Activated CD4-positive, alpha-beta T cell treated with anti-CD3 and anti-CD28 coated beads for 24 hours (primary cell): ENCODE measurements at places on chromosomes 1 and 21.

GRCh38 chr1:156414461-156415064, 45.6 kb downstream of the RHBG start:
- no peak for DNase-seq

DNA sequence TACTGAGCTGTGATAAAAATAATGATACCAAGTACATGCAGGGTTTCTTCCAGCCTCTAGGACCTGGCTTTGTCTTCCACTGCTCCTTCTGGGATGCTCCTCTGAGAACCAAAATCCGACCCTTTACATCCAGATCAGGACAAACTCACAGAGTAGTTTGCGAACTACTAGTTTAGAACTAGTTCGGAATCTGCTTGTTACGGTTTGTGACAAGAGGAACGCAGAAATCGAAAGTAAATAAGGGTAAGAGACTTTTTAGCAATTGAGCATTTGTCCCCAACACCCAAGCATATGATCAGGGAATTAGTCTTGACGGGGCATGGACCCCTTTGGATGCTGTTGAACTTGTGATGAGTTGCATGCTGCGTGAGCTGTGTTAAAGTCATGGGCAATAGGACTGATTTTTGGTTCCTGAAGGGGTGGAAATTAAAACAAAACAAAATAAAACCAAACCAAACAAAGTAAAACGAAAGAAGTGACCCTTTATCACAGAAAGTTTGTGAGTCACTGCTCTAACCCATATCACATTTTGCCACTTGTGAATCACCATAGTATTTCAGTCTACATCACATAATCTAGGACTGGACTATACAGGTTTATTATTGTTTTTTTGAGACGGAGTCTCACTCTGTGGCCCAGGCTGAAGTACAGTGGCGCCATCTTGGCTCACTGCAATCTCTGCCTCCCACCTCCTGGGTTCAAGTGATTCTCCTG, 35.7 kb upstream of the ERRFI1 start:
- DNase-seq, result no peak

DNA sequence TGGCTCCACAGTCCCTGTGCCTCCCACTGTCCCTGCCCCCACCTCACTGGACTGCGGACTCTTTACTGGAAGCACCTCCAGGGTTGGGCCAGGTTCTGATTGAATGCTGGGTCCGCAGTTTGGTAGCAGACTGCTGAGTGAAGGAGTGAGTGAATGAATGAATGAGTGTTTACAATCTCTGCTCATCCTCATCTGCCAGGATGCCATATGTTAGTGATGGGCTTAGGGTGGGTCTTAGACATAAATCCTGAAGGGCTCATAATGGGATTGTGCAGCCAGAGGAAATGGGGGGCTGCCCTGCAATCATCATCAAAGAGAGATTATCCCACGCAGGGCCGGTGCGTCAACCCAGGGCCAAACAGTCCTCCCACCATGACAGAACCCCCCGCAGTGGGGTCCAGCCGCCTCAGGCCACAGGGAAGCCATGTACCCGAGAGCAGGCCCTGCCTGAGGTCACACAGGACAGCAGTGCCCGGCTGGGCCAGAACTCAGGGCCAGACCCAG, 26.1 kb downstream of the SLC1A7 start:
- no peak for DNase-seq

GRCh38 chr1:1971688-1972087, 31.9 kb downstream of the CFAP74 start:
- DNase-seq, result no peak

GRCh38 chr1:66359815-66360214, 174.1 kb upstream of the SGIP1 start:
- DNase-seq, result no peak

DNA sequence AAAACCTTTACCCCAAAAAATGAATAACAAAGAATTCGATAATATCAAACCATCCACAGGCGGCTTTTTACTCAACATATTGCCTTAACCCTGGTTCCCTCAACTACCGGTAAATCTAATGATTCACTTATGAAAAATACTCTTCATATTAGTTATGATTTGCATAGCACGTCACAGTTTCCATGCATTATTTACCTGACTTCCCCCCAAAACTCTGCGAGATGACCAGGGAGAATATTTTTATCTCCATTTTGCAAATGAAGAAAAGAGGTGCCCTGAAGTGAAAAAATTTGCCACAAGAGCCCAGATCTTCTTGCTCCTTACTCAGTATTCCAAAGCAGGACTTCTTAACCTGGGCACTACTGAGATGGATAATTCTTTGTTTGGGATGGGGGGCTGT, 2.9 kb downstream of the JAK1 start:
- DNase-seq, result no peak

DNA sequence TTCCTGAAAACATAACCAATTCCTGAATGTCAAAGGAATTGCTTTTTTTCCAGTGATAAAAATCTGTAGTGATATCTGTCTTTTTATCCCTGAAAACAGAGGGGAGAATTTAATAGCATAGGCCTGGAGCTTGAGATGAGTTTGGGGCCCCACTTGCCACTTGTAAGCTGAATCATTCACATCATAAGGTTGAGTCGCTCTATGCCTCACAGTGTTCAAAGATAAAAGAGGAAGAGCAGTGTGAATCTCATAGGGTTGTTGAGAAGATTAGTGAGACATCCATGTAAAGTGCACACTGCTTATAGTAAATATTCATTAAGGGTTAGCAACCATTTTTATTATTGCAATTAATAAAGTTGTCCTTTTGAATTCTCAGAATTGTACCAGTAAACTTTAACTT, 271.3 kb downstream of the DNM3 start:
- no peak for DNase-seq

DNA sequence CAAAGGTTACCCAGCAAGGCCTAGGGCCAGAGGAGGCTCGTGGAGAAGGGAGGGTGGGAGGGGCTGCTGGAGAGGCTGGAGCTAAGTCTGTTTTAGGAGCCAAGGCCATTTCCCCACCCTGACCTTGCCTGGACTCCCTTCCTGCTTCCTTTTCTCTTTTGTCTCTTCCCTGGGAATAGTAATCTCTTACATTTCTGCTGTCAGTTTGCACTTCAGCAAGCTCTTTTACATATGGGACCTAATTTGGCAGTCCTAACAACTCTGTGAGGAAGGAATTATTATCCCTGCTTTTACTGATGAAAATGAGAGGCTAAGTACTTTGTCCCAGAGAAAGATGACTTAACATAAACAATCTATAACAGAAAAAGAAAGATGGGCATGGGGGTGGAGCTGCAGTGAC, 13.8 kb downstream of the OPTC start:
- no peak for DNase-seq

- no peak for DNase-seq
Observed at GRCh38 chr1:192552760-192553191, 22.8 kb upstream of the RGS1 start.

DNA sequence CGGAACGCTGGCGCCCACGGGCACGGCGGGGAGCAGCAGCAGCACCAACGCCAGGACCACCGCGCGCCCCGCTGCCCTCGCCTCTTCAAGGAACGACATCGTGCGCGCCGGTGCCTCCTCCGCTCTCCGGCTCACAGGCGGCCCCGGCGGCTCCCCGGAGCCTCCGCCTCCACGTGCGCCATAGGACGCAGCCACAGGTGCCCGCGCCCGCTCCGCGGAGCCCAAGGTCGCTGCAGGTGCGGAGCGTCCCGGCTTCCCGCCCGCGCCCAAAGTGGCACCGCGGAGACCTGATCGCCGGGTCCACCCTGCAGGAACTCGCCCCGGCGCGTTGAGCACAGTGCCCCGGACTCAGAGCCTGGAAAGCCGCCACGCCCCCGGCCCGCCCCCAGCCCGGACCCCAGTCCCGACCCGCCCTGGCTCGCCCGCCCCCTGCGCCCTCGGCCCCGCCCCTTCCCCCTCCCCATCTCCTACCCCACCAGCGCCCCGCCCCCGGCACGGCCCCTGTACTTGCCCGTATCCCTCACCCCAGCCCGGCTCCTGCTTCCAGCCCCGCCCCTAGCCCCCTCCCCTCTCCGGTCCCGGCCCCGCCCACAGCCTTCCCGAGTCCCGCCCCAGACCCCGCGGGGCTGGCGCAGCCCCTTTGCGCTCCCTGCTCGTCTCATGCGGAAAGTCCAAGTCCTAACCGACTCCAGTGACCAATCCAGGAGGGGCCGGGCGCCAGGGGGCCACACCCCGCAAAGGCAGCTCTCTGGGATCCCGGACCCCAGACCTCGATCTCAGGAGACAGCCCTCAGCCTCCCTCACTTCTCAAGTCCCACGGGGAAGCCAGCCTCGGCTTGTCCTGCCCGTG, at the start of gene MEGF6:
MEGF6 (minus strand) TSS at position 339 of the 850 bp plus-strand sequence; CDS start at position 99, 240 bp downstream.
- DNase-seq, result peak; percentile 58

DNA sequence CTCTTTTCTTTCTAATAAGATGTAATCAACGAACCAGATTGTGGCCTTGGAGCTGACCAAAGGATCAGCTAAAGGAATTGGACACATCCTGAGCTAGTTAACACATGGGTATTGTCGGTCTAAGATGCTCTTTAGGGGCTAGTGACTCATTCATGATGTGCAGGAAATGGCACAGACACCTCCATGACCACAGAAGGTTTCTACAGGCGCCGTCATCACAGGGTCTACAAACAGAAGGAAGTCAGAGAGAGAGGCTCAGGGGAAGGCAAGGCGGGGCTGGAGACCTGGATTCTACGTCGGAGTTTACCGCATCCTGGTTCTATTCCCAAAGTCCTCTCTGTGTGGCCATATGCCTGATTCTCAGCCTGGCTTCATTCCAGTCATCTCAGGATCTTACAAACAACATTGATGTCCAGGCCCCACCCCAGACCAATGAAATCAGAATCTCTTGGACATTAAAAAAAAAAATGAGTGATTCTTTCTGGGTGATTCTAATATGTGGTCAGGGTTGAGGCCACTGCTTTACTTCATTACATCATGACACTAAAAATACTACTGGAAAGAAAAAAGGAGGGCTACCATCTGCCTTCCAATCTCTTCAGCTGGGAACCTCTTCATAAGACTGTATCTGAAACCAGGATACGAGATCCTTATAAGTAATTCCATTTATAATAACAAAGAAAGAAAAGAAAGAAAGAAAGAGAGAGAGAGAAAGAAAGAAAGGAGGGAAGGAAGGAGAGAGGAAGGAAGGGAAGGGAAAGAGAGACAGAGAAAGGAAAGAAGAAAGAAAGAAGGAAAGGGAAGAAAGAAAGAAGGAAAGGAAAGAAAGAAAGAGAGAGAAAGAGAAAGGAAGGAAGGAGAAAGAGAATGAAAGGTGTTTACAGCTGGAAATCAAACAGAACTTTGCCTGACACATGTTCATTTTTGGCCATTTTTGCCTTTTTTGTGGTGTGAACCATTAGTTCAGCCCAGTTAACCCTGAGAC, 11.6 kb upstream of the KCNJ15 start:
- peak; percentile 50 for DNase-seq

GRCh38 chr1:184429335-184429734, 42.5 kb downstream of the C1orf21 start:
- DNase-seq, result no peak

DNA sequence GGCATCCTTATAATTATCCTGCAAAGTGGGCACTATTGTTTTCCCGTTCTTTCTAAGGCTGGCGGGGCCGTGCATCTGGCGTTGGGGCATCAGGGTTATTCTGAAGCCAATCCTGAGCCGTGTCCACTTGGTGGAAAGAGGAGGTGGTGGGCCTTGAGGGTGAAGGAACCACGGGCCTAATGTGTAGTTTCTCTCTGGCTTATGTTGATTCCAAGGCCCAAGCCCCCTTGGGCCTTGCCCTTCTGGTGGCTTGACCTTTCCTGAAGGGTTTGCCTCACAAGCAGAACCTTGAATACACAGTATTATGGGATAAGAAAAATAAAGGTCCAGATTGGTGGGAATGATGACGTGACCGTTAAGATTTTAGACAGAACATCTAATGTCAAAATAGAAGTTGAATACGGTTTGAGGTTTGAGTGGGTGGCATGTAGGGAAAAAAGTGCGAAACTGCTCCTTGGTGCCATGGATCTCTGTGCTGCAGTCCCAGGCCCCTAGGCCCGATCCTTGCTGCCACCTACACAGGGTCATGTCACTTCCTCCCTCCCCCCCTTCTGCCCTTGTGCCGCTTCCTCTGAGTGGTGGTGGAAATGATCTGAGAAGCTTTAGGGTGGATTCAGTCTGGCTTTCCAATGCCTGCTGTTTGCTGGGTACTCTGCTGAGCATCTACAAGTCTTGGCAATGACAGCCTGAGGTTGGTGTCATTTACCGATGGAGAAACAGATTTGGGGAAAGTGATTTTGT, 90.5 kb downstream of the PRDM2 start:
- DNase-seq, result no peak

- no peak for DNase-seq
Observed at GRCh38 chr1:203101813-203102634, 16.2 kb upstream of the MYOG start.

DNA sequence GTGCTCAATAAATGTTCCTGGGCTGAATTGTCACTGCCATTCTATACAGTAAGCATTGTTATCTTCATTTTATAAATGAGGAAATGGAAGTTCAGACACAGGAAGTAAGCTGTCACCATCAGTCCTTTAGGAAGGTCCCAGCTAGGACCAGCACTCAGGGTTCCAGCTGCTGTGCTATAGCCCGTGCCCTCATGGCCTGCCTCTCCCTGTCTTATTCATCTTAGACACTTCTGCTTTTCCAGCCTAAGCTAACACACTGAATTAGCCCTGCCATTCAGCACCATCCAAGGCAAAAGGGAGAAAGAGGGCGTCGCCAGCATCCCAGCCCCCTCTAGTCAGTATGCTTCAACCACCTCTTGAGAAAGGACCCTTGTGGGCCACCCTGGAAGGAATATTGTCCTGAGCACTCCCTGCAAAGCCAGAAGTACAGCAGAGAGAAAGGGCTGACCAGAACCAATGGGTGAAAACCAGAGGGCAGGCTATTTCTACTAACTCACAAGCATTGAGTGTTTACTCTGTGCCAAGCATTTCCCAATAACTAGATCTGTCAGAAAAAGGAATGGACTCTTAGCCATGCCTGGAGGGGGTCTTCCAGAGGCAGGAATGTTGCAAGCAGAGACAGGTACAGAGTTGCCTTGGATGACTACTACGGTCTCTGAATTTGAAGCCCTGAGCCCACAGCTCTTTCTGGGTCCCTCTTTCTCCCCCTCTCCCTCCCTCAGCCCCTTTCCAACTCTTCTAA, 77.9 kb upstream of the NFIA start:
- DNase-seq, result no peak
